Activated CD4-positive, alpha-beta T cell treated with anti-CD3 and anti-CD28 coated beads for 48 hours (primary cell): ENCODE measurements at places on chromosomes 11 and 22.

DNA sequence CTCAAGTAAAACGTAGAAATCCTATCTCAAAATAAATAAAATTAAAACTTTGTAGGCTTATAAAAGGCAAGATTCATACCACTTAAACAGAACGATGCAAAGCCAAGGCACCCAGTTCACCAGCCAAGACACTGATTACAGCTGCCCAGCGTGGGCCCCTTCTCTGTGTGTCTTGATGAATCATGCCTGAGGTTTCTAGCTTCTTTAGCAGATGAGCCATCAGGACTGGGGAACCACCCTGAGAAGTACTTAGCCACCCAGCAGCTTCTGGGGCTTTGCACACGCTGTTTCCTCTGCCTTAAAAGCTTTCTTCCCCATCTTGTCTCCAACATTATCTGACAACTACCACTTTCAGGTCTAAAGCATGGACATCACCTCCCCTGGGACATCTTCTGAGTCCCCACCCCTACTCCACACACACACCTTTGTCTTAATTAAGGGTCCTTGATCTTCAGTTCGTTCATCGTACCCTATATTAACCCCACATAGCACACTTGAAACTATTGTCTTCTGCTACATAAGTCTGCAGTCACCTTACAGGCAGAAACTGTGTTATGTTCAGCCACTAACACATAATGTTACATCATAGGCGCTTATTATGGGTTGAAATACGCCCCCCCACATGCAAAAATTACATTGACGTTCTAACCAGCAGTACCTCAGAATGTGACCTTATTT lies 8.7 kb upstream of the LAYN start:
- peak; percentile 84 for DNase-seq

GRCh38 chr11:132142121-132142520 lies 771.7 kb downstream of the NTM start:
- no peak for DNase-seq

GRCh38 chr11:64629796-64630562 lies 39.0 kb downstream of the SLC22A12 start:
- peak; percentile 12 for DNase-seq

GRCh38 chr11:24478718-24479117 lies 18.1 kb upstream of the LUZP2 start:
- DNase-seq: no peak

GRCh38 chr11:134497586-134497985 lies 85.5 kb upstream of the B3GAT1 start:
- DNase-seq: no peak

DNA sequence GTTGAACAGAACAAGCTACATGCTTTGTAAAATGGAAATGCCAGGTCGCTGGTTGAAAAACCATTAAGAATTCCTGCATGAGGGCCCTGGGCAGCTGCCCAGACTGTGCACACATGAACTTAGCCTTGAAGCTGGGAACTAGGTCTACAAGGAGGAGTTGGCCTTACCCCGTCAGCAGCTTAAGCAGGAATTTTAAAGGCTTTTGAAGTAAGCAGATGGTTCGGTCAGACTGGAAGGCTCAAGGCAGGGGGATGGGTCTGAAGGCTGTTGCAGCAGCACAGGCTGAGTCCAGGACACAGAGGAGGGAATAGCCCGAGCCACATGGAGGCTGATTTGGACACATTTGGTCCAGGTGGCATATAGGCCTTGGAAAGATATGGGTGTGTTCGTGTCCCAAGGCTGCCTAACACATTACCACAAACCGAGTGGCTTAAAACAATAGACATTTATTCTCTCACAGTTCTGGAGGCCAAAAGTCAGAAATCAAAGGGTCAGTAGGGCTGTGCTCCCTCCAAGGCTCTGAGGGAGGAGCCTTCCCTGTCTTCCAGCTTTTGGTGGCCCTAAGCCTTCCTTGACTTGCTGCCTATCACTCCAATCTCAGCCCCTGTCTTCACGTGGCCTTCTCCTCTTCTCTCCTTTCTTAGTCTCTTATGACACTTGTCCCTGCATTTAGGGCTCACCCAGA lies 11.6 kb downstream of the LIF start:
- DNase-seq: no peak

DNA sequence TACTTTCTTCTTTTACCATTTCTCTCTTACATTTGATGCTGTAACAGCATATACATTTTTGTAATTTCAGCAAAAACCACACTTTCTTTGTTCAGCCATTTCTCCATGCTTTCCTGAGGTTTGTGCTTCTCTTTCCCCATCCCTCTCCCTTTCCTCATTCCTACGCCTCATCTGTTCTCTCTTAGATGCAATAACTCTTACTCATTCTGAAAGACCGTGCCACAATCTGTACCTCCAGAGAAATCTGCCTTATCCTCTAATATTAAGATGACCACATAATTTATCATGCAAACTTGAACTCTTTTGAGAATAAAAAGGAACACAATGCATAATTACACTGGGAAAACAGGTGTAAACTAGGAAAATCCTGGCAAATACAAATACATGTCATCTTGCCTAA lies 588.9 kb downstream of the JRKL start:
- no peak for DNase-seq

DNA sequence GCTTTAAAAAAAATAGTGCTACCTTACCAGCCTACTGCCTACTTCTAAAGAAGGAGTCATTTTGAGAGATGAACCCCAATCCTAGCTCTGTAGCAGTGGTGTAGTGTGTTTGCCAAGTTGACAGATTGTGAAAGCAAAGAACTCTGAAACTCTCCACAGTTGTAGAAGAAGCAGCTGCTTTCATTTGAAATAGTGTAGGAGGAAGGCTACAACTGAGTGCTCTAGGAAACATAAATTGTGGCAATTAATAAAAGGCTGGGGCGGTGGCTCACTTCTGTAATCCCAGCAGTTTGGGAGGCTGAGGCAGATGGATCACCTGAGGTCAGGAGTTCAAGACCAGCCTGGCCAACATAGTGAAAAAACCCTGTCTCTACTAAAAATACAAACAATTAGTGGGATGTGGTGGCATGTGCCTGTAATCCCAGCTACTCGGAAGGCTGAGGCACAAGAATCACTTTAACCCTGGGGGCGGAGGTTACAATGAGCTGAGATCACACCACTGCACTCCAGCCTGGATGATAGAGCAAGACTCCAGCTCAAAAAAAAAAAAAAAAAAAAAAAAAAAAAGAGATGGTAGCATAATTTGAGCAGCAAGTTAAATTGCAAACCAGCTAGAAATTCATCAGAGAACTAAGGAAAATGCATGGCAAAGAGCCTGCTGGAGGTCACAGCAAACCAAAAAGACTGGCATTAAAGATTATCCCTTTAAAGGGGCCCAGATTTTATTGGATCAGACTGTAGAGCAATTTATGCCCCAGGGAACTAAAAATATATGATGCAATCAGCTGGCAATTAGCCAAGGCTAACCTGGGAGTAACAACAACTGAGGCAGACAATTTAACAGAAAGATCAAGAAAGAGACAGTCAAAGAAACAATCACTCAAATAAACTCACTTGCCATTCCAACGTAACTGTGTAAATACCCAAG lies 112.6 kb downstream of the LUZP2 start:
- no peak for DNase-seq

- no peak for DNase-seq
Measured at GRCh38 chr11:102447193-102447592, 5.4 kb downstream of the TMEM123 start.

DNA sequence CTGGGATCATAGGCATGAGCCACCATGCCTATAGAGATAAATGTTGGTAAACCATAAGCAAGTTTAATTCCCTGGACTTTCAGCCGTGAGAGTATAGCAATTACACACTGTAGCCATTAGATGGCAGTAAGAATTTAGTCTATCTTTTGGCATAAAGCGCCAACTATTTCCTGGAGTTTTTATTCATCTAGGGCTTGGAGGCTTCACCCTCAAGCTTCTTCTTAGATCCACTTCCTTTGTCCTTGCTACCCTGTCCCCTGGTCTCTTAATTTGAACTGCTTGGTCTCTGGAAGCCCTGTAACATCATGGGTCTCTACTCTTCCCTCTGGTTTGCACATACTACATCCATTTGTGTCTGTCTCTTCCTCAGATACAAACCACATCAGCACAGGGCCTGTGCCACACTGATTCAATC lies 38.2 kb downstream of the OR10A6 start:
- no peak for DNase-seq

DNA sequence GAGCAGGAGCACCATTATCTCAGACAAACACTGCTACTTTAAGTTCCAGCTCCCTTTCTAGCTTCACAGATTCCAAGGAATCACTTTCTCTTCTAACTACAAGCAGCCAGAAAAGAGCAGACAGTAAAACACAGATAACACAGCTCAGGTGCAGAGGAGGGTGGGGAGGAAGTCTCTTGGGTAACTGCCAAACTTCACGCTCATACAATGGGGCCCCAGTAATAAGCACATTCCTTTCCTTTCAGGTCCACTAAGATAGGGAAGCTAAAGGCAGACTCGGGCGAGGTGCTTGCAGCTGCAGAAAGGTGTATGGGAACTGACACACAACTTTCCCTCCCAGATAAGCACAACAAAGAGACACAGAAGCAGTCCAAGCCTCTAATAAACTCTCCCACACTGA lies 69.2 kb upstream of the OR9G4 start:
- DNase-seq: no peak

GRCh38 chr22:26838471-26838825 lies 181.1 kb downstream of the MIAT start:
- DNase-seq: no peak

DNA sequence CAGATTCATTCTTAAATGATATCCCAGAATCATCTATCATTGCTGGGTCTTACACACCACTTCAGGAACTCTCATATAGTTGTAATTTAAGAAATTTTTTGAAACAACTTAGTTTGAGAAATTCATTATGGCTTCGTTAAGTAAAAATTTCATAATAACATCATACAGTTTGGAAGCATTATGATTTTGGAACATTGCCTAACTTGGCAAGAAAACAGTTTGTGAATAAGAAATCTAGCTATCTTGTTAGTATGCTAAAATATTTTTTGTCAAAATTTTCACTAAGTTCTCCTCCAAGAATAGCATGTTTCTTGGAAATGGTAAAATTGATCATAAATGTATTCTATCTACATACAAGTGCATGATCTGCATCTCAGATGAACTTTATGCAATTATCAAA lies 217.7 kb downstream of the CNTN5 start:
- DNase-seq: no peak

- no peak for DNase-seq
Measured at GRCh38 chr22:17804331-17805080, 30.2 kb upstream of the BID start.
